Activated CD8-positive, alpha-beta T cell treated with anti-CD3 and anti-CD28 coated beads for 36 hours (primary cell): ENCODE measurements at places on chromosomes 13 and 19. TPM values are rescaled to one million over a fixed set of nuclear protein-coding genes. Genes with fewer than 3 reads are reported as not detected.

DNA sequence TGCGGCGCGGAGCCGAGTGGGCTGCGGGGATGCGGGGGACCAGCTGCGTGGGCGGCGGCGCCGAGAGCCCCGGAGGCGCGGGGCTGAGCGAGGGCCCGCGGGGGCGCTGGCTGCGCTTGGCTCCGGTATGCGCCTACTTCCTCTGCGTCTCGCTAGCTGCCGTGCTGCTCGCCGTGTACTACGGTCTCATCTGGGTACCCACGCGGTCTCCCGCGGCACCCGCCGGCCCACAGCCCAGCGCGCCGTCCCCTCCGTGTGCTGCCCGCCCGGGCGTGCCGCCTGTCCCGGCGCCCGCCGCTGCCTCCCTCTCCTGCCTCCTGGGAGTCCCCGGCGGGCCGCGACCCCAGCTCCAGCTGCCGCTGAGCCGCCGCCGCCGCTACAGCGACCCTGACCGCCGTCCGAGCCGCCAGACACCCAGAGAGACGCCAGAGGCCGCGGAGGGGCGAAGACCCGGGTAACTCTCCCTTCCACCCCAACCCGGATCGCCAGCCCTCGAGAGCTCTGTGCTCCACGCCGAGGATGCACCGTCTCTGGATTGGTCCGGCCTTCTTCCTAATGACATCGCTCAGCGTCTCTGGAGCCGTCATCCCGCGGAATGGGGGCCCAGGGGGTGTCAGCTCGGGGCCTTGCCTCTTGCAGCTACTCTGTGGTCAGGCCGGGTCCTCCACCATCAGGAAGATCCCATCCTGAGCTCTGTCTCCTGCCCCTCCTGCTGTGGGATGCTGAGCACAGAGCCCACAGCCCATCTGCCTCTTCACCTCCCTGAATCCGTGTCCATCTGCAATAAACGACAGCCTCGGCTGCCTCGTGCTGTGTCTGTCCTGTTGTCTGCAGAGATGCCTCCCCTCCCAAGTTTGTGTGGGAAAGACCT is 441 bp downstream of the INAFM1 start:
- H3K4me1 ChIP-seq, result peaks cover 26% of the 10 kb centered on the region
- peak overlapping the region; percentile 48 for H3K27ac ChIP-seq
- DNase-seq, result peak; percentile 26
- H3K36me3 ChIP-seq, result peaks cover 10% of the 10 kb centered on the region

The PTPRH gene
- total RNA-seq, result not detected

DNA sequence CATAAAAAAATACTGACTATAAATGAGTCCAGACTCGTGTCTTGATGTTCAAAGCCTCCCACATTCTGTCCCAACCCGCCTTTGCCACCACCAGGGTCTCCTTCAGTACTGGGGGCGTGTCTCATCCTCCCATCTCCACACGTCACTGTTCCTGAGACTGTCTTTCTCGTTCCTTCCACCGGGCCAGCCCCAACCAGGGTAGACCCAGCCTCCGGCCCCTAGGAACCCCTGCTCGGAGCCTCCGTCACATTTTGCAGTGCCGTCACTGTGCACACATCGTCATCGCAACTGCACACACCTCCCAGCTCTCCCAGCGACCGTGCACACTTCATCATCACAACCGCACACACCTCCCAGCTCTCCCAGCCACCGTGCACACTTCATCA is 73.4 kb downstream of the SPACA7 start:
- no peaks in the 10 kb centered on the region for H3K4me1 ChIP-seq
- no peak overlapping the region for H3K27ac ChIP-seq
- no peak for DNase-seq

DNA sequence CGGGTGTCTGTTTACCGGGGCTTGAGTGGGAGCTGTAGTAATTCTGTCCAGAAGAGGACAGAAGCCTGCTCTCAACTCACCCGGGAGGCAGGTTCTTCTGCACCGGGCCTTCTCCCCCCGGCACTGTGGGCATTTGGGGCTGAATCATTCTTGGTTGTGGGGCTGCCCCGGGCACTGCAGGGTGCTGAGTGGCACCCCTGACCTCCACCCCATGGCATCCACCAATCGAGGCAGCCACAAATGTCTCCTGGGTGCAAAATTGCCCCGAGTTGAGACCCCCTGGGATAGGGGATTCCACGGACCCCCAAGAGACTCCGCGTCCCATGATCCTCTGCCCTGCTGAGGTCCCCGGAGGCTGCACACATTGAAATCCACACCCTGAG is 68.8 kb downstream of the GNG7 start:
- peaks cover 26% of the 10 kb centered on the region for H3K4me1 ChIP-seq
- no peak overlapping the region for H3K27ac ChIP-seq
- no peak overlapping the region for H3K4me3 ChIP-seq
- peaks cover 11% of the 10 kb centered on the region for H3K36me3 ChIP-seq

GRCh38 chr13:29436721-29437280 is 158.7 kb downstream of the SLC7A1 start:
- no peaks in the 10 kb centered on the region for H3K36me3 ChIP-seq
- no peak overlapping the region for H3K27ac ChIP-seq
- no peaks in the 10 kb centered on the region for H3K4me1 ChIP-seq
- no peak overlapping the region for H3K4me3 ChIP-seq
- H3K27me3 ChIP-seq, result no peaks in the 10 kb centered on the region
- no peak for DNase-seq

The KIR2DL4 gene
- total RNA-seq, result not detected

GRCh38 chr19:40155749-40156265 is 35.4 kb upstream of the MAP3K10 start:
- H3K27me3 ChIP-seq, result no peaks in the 10 kb centered on the region
- no peak for DNase-seq
- H3K27ac ChIP-seq, result no peak overlapping the region
- no peaks in the 10 kb centered on the region for H3K36me3 ChIP-seq
- H3K4me1 ChIP-seq, result peaks cover 5% of the 10 kb centered on the region
- H3K4me3 ChIP-seq, result no peak overlapping the region
